ENCODE measurements at places on chromosomes 12 and 14.
A peak's percentile ranks its signal among the peaks of the same experiment; 100 is the strongest.

DNA sequence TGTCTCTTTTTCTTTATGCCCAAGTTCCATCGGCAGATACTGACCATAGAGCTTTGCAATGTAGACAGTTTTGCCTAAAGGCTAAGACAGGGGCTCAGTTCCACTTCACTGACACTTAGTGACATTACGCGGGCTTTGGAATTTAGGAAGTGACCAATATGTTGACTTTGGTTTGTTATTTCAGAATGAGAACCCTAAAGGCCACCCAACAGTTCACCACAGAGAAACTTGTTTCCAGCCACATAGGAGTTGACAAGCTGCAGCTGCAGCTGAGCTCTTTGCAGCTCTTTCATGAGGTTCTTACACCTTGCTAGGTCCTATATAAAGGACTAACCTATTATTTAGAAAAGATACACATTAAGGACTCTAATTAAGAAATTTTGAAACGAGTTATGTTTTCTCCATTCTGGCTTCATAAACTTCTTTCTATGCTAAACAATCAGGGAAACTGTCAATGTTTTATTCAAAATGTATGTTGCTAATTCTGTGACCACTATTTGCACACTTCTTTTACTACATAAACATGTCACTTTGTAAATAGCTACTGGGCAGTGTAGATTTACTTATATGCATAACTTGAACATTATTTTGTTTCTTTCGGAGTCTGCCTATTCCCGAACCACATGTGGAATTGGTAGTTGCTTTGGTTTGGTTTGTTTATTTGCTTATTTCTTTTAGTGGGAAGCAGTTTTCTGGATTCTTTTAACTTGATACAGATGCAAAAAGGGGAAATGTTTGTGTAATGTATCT is 18.5 kb upstream of the KLRD1 start:
- no peak for DNase-seq

GRCh38 chr12:9799961-9800360 is 27.3 kb upstream of the KLRF1 start:
- no peak for DNase-seq

- DNase-seq, result no peak
These were observed 246.9 kb downstream of the TMEM132C start for GRCh38 chr12:128513831-128514230.

- DNase-seq, result no peak
These were observed 40.6 kb downstream of the SLC15A4 start for GRCh38 chr12:128783129-128783574.

GRCh38 chr14:36510874-36511273 is 9.2 kb downstream of the NKX2-1 start:
- DNase-seq, result no peak

DNA sequence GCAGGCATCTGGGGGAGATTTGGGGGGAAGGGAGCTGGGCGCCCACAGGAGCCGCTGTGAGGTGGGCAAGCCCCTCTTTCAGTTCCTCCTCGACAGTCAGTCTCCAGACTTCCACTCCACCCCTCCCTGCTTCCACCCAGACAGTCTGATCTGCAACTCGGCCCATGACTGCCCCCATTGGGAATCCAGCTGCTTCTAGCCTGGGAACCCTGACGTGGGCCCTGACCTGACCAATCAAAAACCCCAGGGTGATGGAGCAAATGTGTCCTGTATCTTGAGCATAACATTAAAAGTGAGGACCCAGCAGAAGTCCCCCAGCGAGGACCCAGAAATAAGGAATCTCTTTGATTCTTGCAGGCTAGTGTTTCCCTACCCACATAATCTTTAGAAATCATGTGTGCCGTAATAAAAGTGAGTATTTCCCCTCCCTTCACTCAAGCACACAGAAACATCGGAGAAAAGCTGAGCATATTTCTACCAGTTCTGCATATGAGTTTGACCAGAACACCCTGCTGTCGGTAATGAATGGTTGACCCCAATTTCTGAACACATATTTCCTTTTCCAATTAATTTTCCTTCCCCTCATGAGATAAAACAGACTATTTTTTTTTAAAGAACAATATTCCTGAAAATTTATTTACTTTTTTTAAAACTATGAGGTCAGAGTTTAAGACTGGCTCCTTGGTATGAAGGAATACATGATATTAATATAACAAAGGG is 6.4 kb downstream of the SSH1 start:
- no peak for DNase-seq

DNA sequence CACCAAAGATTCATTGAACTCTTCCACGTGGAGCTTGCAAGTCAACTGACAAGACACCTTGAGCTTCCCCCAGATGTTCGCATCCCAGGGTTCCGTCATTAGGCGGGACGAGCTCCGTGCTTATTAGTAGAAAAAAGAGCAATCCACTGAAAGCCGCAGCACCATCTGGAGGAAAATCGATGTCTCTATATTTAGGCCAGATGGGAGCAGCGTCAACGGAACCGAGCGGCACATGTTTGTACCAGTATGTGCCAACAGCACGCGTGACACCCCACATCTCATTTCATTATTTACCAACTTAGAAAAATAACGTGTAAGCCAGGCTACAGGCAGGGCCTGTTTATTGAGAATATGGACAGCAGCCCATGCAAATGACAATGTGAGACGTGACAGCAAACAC is 45.8 kb upstream of the TMEM132D start:
- DNase-seq, result no peak

GRCh38 chr12:88242939-88243338 is 100.8 kb downstream of the TMTC3 start:
- no peak for DNase-seq

GRCh38 chr14:105351920-105352851 is 37.6 kb downstream of the PACS2 start:
- DNase-seq, result peak; percentile 66

DNA sequence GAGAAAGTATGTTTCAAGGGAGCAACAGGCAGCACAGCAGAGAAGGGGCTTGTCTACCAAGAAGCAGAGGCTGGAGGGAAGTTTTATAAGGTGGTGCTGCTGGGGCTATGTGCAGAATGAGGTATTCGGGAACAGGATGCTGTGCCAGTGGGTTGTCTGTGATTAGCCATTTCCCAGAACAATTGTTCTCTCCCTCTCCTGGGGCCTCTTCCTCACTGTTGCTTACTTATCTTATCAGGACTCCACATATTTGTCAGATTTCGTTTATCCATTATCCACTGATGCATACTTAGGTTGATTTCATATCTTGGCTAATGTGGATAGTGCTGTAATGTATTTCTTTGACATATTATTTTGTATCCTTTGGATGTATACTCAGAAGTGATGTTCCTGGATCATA is 195.1 kb upstream of the RTL1 start:
- no peak for DNase-seq

DNA sequence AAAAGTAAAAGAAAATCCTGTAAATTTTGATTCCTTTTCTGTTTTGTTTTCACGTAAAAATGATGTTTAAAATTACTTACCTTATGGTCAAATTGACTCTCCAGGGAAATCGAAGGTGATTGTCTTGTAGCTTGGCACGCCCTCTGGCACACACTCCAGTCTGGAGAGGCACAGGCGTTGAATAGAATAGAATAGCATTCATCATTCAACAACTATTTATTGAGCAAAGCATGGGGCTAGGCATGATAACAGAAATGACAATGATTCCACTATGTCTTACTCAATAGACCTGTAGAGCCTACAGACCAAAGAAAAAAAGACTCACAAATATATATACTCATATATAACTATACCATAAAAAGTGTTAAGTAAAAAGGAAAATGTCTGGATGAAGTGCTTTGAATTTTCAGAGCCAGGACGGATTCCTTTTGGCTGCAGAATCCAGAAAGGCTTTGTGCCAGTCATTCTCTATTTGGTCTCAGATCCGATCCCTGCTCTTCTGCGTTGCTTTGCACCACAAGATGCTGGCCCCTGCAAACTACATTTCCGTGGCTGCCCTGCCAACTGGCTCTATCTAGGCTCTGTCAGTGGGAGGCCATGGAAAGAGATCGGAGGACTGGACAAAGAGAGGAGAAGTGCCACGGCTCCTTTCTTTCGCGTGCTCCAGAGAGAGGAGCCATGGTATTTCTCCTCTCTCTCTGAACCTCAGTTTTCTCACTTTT is 231.8 kb downstream of the CRADD start:
- DNase-seq, result no peak

DNA sequence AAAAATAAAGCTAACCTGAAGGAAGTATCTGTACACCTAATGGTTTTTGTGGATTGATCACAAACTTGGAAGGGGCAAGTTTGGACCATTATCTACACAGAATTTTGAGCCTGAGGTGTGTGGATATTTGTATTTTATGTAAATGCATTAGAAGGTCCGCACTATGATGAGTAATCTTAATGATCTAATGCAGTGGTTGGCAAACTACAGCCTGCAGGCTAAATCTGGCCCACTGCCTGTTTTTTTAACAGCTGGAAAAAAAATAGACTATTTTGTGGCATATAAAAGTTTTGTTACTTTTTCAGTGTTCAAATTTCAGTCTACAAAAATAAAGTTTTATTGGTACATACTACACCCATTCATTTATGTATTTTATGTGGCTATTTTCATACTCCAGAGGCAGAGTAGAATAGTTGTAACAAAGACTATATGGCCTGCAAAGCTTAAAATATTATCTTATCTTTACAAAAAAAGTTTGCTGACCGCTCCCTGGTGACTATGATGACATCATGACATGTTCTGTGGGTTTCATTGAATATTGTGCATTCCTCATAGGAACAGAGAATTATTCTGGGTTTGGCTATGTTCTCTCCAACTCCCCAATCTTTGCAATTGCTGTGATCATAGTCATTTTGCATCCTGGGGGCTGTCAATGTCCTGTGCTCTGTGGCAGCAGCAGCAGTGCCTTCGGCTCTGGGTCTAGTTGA is 962.6 kb upstream of the FBXO33 start:
- no peak for DNase-seq

DNA sequence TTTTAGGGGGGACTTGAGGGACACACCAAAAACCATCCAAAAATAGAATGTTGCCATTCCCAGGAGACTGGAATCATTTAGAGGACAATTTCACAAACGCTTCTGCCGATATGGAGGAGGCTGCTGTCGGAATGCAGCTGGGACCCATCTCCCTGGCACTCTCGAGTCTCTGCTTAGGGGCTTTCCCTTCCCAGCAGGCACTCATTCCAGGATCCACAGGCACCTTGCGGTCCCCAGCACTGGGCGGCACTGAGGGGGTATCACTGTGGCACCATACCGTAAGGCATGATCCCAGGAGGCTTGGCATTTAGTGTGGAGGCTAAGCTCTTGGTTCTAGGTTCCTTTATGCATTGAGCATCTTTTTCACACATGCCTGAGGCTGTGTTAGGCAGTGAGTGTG is 36.6 kb upstream of the LTBP2 start:
- no peak for DNase-seq

GRCh38 chr14:26175658-26176057 is 422.2 kb downstream of the NOVA1 start:
- no peak for DNase-seq

GRCh38 chr14:83958359-83958758 is 1571.6 kb upstream of the FLRT2 start:
- no peak for DNase-seq

- no peak for DNase-seq
These were observed 92.4 kb downstream of the RPS6KA5 start for GRCh38 chr14:90968025-90968424.

DNA sequence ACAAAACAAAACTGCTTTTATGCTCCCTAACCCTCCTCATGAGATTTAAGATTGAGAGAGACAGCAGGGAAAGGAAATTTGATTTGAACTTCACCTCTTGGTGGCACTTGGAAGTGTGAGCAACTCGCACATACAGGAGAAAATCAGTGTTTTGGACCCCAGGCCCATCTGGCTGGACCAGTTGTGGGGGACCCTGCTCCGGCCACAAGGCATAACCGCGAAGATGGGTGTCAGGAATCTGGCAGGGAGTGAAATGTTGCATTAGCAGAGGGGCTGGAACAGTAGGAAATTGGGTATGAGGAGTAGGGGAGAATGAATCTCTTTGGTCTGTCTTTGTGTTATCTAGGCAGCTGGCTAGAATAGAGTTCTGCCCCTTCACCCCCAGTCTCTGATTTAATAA is 1.2 kb downstream of the CIROP start:
- DNase-seq, result no peak

DNA sequence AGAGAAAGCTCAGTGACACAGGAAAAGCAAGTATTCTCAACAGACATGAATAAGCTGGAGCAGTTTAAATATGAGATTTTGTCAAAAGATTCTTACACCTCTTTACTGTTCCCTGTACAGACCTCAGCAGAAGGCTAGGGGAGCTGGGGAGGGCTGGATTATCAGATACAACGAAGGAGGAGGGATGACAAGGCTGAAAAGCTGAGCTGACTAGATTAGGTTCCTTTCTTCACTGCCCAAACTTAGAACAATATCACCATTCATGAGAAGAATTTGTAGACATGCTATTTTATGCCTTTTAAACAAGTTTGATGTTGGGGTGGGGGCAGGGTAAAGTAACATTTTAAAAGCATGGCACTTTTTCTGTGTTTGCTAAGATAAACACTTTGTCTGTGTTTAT is 611.1 kb downstream of the AACS start:
- no peak for DNase-seq

GRCh38 chr12:67148265-67148664 is 120.9 kb upstream of the CAND1 start:
- peak; percentile 85 for DNase-seq

DNA sequence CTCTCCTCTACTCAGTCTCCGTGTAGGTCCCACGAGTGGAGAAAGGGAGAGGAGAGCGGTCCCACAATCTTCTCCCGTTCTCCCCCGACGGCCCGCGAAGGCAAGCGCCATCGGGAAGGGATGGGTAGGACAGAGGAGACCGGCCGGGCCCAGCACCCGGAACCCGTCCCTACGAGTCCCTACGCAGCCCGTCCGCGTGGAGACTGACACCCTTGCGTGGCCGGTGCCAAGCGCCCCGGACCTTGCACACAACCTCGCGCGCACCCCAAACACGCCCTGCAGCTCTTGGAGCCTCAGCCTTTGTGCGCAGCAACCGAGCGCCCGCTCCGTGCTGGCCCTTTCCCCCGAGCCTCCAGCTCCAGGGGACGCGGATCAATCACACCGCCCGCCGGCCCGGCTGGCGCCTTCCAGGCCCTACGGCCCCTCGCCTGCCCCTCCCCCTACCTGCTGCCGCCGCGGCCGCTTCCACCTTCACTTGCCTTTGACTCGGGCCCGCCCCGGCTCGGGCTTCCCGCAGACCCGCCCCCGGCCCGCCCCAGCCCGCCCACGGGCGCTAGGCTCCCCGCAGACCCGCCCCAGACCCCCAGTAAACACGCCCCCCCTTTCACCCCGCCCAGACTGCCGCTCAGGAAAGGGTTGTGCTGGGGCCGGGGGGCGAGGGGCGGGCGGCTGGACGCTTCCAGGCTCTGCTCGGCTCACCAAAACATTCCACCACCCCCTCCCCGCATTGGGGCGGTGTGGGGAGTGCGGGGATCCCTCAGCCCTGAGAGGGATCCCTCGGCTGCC is at the start of gene NDRG2:
Gene NDRG2 (minus strand): TSS at position 477 of the 786 bp plus-strand sequence. CDS start 1,746 bp downstream, outside the sequence.
- no peak for DNase-seq

DNA sequence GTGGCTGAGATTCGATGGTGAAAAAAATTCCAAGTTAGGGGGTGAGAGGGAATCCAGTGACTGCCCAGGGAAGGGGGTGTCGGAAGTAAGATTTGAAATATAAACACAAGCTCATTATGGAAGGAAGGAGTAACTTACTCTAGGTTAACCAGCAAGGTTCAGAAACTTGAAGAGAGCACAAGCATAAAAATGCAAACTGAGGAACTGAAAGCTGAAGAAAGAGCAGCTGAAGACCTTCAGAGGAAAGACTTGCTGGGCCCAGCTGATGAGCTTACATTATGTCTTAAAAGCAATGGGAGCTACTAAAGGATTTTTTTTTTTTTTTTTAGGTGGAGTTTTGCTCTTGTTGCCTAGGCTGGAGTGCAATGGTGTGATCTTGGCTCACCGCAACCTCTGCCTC is 189.7 kb upstream of the GRIN2B start:
- DNase-seq, result no peak

Measured in SK-N-MC (cell line).